Activated CD4-positive, alpha-beta memory T cell treated with anti-CD3 and anti-CD28 coated beads for 36 hours (primary cell): ENCODE measurements at places on chromosomes 6 and 20. TPM values are rescaled to one million over a fixed set of nuclear protein-coding genes. Genes with fewer than 3 reads are reported as not detected.

CGA gene
- not detected for total RNA-seq

LIME1 gene
- total RNA-seq = 17.6 TPM

CFAP61 gene
- total RNA-seq = not detected

TBCC gene
- 17.3 TPM for total RNA-seq

BEND6 gene
- total RNA-seq = not detected

GSTA1 gene
- total RNA-seq = not detected

CYP21A2 gene
- total RNA-seq = not detected

CTAGE9 gene
- total RNA-seq = not detected

SAPCD1 gene
- total RNA-seq = 13.2 TPM

NRN1 gene
- 1.00 TPM for total RNA-seq

PPIL6 gene
- total RNA-seq = 0.46 TPM

GPSM3 gene
- 118 TPM for total RNA-seq

GRCh38 chr6:4647414-4648365, 128.5 kb upstream of the CDYL start:
- peak; percentile 55 for DNase-seq

GRCh38 chr6:82066991-82067411, 180.5 kb downstream of the IBTK start:
- no peak for DNase-seq

- DNase-seq = peak; percentile 11
Measured at GRCh38 chr6:156107624-156108101, 652.0 kb upstream of the NOX3 start.

DNA sequence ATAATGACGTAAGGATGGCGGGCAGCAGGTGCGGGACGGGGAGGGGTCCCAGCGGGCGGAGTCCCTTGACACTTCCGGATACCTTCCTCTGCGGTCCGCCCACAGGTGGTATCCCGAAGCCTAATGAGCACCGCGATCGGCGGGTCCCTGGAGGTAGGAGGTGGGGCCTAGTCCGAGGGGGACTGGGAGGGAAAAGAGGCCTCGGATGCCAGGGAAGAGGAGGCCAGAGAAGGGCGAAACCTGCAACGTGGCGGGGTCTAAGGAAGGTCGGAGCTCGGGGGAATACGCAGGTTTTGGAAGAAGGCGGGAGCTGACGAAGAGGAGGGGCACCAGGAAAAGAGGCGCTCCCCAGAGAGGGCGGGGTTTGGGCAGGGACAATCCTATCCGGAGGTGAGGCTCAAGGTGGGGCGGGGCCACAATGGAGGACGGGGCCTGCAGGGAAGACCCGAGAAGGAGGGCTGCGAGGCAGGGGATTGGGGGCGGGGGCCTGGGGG, 3.7 kb downstream of the PRSS16 start:
- peak; percentile 84 for DNase-seq

DNA sequence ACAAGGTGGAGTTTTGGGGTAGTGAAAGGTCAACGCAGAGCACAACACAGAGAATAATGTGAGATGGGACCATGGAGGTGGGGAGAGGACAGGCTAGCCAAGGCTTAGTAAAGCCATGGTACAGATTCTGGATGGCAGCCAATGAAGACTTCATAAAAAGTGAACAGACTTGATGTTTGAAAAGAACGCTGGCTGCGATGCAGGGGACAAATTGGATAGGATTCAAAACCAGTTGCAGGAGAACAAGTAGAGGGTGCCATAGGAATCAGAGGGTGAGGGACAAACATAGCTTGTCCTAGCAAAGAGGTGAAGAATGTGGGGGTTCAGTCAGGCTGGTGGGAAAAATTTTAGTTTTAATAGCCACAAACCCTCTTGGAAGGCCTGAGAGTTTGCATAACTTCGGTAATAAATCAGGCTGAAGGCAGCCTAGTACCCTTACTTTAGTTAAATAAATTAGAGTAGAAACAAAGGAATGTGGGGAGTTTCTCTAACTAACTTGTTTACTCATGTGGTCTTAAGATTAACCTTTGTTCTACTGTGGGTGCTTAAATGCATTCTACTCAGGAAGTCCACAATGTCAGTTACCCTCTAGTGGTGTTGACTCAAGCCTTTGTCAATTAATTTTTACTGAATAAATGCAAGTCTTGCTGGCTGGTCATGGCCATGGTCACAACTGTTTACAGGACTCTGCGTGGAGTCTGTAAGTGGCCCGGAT, 216.4 kb downstream of the C6orf118 start:
- DNase-seq = no peak

GRCh38 chr6:66159937-66160336, 452.9 kb upstream of the EYS start:
- DNase-seq = no peak

- DNase-seq = no peak
Measured at GRCh38 chr6:44401138-44401537, 13.6 kb downstream of the CDC5L start.

DNA sequence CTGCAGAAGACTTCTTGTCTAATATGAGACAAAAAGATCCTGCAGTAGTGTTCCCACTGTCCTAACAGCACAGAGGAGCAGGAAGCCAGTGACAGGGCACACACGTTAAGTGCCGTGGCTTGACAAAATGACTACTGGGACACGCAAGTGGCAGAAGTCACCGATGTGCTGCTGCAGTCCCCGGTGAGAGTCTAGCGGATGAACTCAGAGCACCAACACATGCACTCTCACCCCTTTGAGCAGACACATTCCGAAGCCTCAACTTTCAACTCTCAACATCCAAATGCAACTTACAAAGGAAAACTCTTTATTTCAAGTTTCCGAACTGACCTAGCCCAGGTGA, 898 bp downstream of the LAMA4 start:
- no peak for DNase-seq

- peak; percentile 36 for DNase-seq
Measured at GRCh38 chr20:62774762-62775161, 21.5 kb upstream of the MRGBP start.

DNA sequence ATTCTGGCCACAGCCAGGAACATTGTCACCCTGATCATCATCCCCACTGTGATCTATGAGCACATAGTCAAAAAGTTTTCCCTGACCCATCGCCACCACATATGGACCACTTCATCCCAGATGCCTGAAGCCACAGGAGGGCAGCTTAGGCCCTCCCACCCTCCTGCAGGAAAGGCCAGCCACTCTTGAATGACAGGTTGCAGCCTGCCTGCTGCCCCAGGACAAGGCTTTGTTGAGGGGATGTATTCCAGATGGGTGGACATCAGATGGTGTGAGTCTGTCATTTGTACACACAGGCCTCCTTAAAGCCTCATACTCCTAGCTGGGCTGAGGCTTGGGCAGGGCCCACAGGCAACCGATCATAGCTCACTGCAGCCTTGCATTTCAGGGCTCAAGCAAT, 30.8 kb downstream of the DPPA5 start:
- no peak for DNase-seq

GRCh38 chr6:23006656-23007055, 437.3 kb downstream of the HDGFL1 start:
- DNase-seq = no peak

- DNase-seq = no peak
Measured at GRCh38 chr6:80328652-80329051, 222.2 kb downstream of the BCKDHB start.

DNA sequence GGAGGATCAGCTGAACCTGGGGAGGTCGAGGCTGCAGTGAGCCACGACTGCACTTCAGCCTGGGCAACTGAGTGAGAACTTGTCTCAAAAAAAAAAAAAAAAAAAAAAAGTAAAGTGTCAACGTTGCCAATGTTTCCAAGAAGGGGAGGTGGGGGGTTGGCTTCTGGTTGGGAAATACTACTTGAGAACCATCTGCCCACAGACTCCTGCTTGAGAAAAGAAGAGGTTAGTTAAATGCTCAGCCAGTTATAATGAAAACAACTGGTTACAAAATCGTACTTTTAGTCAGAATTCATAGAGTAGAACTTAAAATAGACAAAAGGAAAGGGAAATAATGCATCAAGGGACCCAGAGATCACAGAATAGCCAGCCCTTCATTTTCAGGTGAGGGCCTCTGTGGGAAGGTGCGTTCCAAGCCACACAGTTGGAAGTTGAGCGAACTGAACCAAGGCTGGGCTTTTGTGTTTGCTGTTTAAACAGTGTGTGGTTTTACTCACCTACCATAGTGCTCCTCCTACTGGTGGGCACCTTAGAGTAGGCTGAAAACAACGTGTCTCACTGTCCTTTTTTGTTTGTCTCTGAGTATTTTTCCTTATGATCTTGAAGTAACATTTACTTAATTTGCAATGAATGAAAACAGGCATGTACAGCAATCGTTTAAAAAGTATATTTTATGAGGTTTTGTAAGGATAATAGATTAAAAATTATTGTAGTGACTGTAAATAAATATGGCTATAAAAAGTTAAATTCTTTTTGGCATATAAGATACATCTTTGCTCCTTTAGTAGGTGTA, 200.7 kb downstream of the BCAS1 start:
- peak; percentile 87 for DNase-seq

GRCh38 chr20:46296526-46297250, 11.6 kb downstream of the CDH22 start:
- no peak for DNase-seq

GRCh38 chr6:39887692-39888450, 46.4 kb downstream of the MOCS1 start:
- no peak for DNase-seq

GRCh38 chr6:158066136-158066781, 84.6 kb downstream of the SYNJ2 start:
- no peak for DNase-seq

DNA sequence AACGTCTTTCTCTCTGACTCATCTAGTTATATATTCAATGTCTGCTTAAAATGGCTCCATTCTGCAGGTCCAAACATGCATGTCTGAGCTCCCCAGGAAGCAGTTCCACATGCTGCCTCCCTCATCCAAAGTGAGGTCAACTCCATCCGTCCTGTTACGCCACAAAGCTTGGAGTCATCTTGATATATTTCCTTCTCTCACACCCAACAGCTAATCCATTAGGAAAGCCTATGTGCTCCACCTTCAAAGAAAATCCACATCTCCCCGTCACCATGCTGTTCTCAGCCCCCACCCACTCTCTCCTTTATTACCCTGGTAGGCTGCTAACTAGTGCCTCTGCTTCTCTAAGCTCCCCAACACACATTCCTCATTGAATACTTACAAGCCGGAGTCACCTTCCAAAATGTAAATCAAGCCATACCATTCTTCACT, 130.2 kb upstream of the SYNDIG1 start:
- DNase-seq = no peak

DNA sequence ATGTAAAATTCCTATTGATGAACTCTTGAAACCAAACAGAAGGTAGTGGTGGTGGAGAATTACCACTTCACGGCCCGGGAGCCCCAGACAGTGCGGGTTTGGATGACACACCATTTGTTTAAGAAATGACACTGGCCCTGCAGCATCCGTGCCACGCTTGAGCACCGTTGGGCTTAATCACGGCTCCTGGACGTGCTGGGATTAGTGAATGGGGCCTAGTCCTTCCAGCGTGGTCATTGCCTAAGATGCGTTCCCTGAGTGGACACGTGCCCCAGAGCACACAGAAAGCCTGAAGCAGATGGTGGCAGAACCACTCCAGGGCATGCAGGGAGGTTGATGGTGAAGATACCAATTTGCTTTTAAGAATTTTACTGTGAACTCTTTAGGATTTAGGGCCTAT, 14.5 kb downstream of the STX16 start:
- no peak for DNase-seq

- no peak for DNase-seq
Measured at GRCh38 chr6:43953794-43954310, 173.4 kb downstream of the MRPL14 start.

DNA sequence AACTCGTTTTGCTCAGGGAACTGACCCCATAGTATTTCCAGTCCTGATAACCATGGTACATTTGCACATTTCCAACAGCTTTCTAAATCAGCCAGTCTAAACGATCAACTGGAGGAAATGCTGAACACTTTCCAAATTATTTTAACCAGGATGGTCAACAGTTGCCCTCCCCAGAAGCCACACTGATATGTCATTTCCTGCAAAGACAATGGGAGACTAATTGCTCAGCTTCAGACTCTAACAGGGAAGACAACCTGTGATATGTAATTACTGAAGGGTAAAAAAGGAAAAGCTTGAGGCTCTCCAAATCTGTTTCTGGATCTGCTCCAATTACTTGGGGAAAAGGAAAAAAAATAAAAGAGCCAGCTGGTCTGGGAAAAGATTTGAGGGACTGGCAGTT, 88.8 kb downstream of the FYN start:
- DNase-seq = no peak

- DNase-seq = no peak
Measured at GRCh38 chr6:11042750-11043377, 1.2 kb downstream of the ELOVL2 start.

DNA sequence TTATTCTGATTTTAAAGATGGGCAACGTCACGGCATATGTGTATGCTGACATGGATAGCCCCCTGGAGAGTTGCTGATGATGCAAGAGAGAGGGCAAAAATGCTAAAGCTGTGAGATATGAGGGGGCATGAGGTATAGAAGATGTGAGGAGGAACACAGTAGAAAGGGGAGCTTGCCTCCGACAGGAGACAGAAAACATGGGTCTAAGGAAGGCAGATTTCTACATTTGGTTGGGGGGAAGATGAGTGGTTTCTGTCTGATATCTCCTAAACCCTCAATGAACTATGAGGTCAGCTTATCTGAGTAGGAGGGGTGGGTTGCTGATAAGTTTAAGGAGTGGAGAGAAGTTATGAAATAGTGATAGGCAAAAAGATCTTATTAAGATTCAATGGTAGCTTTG, 6.0 kb downstream of the RNF24 start:
- DNase-seq = no peak

- DNase-seq = no peak
Measured at GRCh38 chr6:13830803-13831202, 16.4 kb upstream of the MCUR1 start.

GRCh38 chr6:35065441-35065800, 75.7 kb downstream of the TCP11 start:
- DNase-seq = no peak

GRCh38 chr20:32316667-32317066, 39.2 kb downstream of the KIF3B start:
- no peak for DNase-seq

- DNase-seq = no peak
Measured at GRCh38 chr6:16095180-16095579, 33.7 kb upstream of the MYLIP start.

DNA sequence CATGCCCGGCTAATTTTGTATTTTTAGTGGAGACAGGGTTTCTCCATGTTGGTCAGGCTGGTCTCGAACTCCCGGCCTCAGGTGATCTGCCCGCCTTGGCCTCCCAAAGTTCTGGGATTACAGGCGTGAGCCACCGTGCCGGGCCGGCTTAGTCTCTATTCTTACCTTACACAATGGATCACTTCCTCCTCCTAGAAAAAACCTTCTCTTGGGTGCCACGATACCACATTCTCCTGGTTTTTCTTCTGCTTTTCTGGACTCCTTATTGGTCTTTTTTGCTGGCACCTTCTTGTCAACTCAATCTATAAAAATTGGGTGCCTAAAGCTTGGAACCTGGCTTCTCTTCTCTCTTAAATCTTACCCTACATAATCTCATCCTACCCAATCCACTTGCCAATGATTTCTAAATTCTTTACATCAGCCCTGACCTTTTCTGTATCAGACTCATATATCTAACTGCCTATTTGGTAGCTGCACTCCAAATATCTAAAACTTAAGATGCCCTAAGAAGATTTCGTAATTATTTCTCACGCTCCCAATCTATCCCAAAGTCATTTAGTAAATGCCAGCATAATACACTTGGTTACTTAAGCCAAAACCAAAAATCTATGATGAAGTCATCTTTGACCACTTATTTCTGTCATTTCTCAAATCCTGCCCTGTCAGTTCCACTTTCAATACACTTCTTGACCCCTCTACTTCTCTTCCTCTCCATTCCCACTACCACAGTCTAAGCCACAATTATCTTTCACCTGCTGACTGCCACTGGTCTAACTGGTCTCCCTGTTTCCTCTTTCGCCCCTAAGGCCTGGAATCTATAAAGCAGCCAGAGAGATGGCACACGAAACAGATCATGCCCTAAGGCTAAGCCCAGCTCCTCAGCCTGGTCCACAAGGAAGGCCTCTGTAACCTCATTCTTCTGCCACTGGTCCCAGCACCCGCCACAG, 43.2 kb downstream of the ELMO2 start:
- no peak for DNase-seq
